Effector memory CD4-positive, alpha-beta T cell (primary cell): ENCODE measurements at places on chromosomes 1 and 21.

- DNase-seq, result no peak
These were observed 6.8 kb upstream of the SLAMF1 start for GRCh38 chr1:160653620-160654016.

DNA sequence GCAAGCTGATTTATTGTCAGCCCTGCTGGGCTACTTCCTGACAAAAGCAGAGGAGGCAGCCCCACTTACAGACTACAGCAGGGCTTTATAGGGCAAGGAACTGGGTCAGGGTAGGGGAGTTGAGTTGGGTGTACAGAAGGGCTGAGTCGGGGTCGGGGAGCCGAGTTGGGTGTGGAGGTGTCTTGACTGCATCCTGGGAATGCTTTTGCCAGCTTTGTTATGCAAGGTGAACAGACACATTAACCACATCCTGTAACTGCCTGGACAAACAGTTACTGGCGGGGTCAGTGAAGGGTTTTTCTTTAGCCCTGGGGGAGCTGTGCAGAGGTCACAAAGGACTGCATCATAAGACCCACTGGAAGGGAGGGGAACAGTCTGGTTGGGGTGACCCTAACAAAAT lies 39.1 kb upstream of the GBP5 start:
- DNase-seq, result no peak

DNA sequence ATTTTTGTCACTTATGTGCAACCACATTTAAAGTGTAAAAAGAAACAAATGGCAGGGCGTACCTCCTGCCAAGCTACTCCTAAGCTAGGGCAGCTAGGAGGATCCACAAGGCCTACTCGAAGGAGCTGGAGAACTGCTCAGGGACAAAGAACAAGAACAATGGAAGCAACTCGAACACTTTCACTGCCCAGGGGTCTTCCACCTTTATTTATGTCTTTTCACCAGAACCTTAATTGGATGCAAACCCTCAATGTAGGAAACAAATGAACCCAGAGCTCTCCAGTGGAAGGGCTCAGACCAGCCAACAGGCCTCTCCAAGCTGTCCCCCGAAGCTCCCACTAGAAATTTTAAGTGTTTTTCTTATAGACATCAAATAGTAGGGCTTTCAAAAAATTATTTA lies 39.9 kb downstream of the C1orf198 start:
- DNase-seq, result no peak

DNA sequence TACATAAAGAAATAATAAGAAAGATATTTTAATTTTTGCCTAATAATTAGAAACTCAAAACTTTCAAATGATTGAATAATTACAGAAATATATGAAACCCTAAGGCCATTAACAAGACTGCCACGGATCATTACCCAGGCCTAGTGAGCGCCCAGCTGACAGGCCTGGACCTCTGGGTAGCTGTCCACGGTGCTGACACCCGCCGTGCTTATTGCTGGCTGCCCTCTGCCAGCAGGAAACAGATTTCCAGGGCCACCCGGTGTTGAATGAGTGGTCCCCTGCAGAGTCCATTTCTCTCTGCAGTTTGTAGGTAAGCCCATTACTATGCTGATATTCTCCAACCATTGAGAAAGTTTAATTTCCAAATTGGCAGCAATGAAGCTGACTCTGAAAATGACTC lies 254.4 kb upstream of the GJB5 start:
- DNase-seq, result no peak

GRCh38 chr1:32286763-32287162 lies 5.1 kb upstream of the HDAC1 start:
- no peak for DNase-seq

DNA sequence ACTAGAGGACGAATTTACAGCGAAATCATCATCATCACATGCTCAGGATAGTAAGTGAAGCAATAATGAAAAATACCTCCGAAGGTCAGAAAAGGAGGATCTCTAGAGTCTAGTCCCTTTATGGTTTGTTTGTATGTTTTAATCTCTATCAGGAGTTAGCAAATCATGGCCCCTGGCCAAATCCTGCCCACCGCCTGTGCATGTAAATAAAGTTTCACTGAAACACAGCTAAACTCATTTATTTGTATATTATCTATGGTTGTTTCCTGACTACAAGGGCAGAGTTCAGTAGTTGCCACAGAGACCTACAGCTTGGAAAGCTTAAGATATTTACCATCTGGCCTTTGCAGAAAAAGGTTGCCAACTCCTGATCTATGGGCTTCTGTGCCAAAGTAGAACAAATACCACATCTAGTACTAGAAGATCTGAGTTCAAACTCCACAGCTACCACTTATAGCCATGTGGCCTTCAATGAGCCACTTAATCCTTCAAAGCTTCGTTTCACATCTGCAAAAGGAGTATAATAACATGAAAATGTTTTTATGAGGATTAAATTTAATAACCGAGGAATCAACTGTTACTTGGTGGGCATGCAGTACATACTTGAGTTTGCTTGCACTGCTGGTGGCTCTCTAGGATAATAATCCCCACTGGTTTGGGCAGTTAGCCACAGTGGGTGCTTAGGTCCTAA lies 94.0 kb upstream of the KIF26B start:
- DNase-seq, result no peak

GRCh38 chr1:221794079-221794670 lies 52.3 kb upstream of the DUSP10 start:
- no peak for DNase-seq

GRCh38 chr21:43639470-43640353 lies 19.6 kb downstream of the HSF2BP start:
- no peak for DNase-seq

GRCh38 chr1:114341856-114342255 lies 169.1 kb downstream of the TRIM33 start:
- DNase-seq, result no peak

GRCh38 chr21:45543371-45543709 lies 1.1 kb upstream of the SLC19A1 start:
- DNase-seq, result no peak

GRCh38 chr1:84845357-84845756 lies 47.6 kb downstream of the LPAR3 start:
- DNase-seq, result no peak
